Skeletal muscle cell (primary cell): ENCODE measurements at places on chromosomes 5 and 9.
A peak's percentile ranks its signal among the peaks of the same experiment; 100 is the strongest.

DNA sequence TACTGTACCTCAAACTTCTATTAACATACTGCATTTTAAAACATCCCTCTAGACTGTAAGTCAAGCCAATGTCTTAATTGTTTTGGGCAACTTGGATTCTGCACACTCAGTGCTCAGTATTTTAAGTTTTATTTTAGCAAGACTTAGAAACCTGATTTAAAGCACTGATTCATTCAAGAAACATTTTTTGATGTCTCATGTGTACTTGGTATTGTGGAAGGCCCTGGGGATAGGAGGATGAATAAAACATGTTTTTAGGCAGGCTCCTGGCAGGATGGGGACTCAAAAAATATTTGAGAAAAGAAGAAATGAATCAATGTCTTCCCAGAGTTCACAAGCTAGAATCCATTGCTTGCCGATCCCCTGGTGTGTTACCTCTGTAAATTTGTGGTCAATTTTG, 334.0 kb upstream of the PUM3 start:
- peak; percentile 30 for DNase-seq

DNA sequence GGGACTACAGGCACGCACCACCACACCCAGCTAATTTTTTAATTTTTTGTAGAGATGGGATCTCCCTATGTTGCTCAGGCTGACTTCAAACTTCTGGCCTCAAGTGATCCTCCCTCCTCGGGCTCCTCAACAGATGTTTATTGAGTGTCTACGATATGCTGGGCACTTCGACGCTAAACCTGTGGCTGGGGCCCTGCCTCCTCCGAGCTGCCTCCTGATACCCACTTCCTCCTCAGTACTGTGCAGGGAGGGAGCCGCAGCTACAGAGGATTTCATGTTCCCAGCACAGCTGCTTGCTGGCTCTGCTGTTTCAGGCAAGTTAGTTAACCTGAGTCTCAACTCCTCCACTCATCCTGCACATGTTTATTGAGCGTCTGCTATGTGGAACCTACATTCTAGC, 9.6 kb downstream of the AIF1L start:
- no peak for DNase-seq

DNA sequence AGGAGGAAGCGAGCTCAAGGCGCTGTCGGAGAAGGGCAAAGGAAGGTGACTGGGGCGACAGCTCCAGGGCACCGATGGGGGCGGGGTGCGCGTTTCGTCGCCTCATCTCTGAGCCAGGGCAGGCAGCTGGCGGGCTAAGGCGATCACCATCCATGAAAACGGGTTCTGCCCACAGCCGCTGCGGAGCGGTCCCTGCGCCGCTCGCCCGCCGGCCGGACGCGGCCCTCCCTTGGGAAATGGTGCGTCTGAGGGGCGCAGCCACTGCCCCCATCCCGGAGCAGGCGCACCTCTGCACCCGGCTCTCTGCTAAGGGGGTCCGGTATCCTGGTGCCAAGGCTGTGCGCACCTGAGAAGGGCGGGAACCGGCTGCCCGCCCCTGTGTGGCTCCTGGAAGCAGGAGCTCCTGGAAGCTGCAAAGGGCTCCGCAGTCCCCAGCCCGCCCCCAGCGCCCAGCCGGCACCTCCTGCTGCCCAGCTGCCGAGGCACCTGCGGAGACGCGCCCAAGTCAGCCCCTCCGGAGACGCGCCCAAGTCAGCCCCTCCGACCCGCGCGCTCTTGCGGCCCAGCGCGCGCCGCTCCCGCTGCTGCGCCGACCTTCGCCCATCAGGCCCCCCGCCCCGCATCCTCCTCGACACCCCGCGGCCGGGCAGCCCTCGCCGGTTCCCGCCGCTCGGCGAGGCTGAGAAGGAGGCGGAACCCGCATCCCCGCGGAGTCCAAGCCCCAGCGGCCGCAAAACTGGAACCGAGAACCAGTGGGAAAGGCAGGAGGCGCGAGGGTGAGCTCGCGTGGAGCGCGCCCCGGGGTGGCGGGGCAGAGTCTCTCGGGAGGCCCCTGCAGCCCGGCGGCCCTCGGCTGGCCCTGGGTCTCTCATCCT, 757 bp downstream of the ANKRD34B start:
- DNase-seq = no peak

DNA sequence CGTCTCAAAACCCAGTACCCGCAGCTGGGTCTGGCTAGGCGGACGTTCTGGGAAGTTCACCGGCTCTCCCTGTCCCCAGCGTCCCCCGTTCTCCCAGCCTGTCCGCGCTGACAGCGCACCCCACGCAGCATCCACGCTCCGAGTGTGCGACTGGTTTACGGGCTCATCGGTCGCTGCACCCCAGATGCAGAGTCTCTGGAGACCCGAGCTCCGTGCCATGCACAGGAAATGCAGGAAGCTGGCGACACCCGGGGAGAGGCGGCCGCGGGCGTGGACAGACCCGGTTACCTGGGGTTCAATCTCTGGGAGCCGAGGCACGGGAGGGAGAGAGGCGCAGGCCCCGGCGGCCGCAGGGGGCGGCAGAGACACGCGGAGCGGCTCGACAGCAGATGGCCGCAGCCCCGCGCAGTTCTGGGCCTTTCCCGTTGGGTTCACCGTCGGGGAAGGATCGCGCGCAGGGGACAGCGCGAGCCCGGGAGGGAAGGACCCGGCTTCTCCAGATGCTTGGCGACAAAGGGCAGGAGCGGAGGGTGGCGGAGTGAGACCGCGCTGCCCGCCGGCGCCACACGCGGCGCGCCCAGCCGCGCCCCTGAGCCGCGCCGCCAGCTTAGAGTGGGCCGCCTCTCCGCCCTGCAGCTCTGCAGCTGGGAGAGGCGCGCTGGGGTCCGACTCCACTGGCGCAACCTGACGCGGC, 558 bp downstream of the SHROOM1 start:
- DNase-seq = no peak

GRCh38 chr9:759541-759940, 82.0 kb upstream of the DMRT1 start:
- no peak for DNase-seq

- DNase-seq = no peak
These were observed 94.1 kb downstream of the FRMD3 start for GRCh38 chr9:83444110-83444509.

GRCh38 chr5:139407517-139407916, 3.6 kb upstream of the SPATA24 start:
- DNase-seq = no peak

DNA sequence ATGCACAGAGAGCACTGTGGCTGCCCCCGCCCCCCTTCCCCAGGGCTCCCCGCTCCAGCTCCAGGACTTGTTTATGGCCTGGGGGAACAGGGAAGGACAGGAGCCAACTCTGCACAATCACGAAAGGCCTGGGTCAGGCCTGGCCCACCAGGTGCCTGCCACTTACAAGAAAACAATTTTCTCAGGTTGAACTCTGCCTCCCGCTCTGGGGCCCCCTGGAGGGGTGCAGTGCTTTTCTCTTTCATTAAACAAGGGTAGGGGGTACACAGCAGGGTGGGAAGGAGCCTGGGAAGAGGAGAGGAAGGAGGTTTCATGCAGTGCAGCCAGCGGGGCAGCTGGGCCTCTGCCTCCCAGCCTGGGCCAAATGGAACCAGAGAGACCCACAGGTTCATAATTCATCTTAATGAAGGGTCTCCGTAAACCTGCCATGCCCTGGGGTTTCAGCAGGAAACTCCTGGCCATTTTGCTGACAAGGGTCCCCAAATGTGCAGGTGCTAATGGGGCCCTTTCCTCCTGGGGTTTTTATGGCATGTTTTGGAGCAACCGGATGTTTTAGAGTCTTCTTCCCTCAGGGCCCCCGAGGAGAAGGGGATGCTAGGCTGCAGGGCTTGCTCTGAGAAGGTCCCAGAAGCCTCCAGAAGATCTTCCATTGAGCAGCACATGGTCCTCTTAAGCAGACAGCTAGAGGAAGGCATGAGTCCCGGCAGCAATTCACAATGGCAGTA, 219.8 kb downstream of the SLIT3 start:
- no peak for DNase-seq

- no peak for DNase-seq
These were observed 28.4 kb upstream of the TLE1 start for GRCh38 chr9:81717747-81718077.

DNA sequence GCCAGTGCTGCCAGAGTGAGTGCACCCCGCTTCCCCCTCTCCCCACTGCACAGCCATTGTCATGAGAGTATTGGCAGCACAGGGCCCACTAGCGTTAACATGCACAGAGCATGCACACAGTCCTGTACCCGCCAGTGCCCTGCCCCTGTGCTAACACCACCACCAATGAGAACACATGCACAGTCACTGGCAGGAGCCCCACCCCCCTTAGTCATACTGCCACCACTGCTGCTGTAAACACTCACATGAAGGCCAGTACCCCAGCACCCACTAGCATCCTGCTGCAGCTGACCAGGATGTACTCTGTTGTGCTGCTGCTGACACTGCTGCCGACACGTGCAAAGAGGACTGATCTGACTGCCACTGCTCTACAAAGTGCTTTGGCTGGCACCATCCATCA, 19.5 kb upstream of the RANBP6 start:
- DNase-seq = no peak

GRCh38 chr9:113705928-113706519, 170.1 kb upstream of the ZNF618 start:
- DNase-seq = no peak

- DNase-seq = no peak
These were observed 71.6 kb upstream of the STC2 start for GRCh38 chr5:173399851-173400250.

GRCh38 chr5:119742311-119742710, 113.0 kb downstream of the FAM170A start:
- no peak for DNase-seq

- no peak for DNase-seq
These were observed 182.8 kb upstream of the GDNF start for GRCh38 chr5:38022631-38023030.

DNA sequence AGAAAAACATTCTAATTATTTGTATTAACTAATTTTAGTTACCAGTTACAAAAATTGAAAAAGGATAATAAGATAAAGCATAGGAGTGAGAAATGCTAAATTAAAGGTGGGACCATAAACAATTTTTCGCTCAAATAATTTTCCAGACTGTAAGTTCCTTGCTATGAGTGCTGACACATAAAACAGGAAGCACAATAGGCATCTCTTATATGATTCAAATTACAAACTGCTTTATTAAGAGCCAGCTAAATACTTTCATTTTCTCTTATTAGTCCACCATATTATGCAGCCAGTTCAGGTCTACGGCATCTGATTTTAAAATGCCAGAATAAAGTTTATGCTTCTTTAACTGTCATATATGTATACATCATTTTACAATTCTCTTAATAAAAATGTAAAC, 4.4 kb downstream of the RC3H2 start:
- no peak for DNase-seq

- DNase-seq = no peak
These were observed 124.5 kb downstream of the EGFLAM start for GRCh38 chr5:38382898-38383297.

GRCh38 chr5:170746961-170747340, 36.6 kb upstream of the GABRP start:
- DNase-seq = no peak

GRCh38 chr9:99093492-99093791, 11.5 kb upstream of the TGFBR1 start:
- no peak for DNase-seq

- peak; percentile 25 for DNase-seq
These were observed 647.8 kb downstream of the TAF11L14 start for GRCh38 chr5:18281947-18282581.

DNA sequence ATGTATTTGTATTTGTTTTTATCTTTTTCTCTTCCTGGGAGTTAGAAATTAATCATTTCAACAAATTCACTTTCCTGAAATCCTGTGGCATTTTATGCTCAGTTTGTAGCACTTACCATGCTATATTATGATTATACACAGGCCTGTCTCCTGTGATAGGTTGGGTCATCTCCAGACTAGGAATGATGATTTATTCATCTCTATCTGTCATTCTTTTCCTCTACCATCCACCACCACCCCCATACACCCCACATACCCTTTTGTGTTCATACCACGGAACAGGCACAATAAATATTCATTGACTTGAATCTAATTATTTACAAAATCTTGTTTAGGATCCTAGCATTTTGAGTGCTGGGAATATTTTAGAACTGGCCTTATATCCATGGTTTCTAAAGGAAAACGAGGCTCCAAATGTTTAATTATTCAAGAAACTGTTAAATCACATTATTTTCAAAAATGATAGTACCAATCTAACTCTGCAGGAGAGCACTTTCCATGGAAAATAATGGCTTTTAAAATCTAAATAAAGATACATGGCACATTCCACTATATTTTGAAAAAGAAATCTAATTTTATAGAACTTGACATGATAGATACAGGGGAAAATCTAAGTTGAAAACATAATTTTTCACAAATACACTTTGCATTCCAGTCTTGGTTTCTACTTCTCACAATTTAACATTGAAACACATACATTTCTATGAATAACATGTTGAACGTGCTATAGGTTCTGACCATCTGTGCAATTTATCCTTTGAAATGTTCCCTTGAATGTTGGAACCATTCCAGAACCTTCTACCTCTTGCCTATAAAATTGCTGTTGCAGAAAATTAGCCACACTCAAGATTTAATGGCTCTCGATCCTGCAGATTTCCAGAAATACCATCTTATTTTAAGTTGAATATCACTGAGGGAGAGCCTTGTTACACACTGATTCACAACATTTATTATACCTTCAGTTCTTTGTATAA, 89.3 kb downstream of the STARD4 start:
- DNase-seq = no peak

- peak; percentile 22 for DNase-seq
These were observed 100.4 kb downstream of the TRIM36 start for GRCh38 chr5:115069087-115069968.

DNA sequence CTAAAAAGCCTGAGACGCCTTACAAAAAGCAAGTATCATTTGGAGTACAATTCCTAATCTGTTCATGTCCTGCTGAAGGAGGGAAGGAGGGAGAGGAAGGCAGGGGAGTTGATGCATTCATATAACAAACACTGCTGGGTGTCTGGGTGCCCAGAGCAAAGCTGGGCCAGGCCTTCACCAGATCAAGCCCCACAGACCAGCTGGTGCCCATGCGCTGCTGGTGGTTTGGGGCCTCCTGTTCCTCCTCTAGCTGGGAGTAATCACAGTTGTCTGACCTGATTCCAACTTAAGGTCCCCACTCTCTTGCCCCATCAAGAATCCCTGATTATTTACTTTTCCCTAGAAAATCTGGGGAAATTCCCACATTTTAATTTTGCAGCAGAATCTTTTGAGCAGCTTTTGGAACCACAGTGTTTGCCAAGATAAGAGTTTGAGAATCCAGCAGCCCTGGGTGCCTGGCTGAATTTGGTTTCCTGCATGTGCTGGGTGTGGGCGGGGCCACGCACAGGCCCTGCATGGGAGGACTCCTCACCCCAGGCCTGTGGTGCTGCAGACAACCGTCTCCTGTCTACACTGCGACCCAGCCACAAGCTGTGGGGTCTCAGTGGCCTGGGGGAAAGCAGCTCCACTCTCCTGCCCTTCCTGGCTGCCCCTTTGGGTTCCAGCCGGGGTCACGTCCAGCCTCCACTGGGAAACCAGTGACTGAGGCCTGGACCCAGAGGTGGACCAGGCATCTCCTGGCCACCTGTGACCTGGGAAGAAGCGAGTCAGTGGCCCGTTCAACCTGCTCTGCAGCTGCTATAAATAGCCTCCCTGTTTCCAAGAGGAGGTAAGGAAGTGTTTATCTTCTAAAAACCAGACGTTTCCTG, 47.5 kb downstream of the NEURL1B start:
- DNase-seq = no peak
